Omental fat pad (tissue), 4 donors: ENCODE measurements at places on chromosomes 2 and 18. TPM values are rescaled to one million over a fixed set of nuclear protein-coding genes. Genes with fewer than 3 reads are reported as not detected.

DNA sequence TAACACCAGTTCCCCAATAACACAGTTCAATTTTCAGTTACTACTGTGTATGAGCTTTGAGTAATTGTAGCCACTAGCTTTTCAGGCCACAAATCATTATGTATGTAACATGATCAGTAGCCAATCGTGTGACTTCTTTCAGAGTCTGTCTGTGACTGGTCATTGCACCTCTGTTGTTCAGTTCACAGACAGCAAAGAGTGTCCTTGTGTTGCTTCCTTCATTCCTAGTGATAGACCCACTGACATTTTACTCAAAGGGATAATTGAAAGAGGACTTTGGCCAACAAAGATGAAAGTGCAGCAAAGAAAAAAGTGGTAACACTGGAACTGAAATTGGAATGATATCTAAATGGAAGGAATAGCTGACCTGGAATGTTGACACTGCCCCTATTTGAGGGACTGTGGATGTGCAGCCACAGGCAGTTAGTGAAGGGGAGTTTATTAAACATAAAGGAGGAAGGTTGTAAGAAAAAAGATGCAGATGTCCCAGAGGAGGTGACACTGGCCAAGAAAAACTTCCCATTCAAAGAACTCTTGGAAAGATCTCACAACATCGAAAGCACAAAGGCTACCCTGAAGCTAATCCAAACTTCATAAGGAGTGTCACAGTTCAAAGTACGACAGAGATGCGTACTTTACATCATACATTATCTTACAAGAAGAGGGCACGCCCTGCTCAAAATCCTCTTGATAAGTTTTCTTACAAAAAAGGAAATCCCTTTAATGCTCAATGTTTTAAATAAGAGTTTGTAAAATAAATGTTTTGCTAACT is 19.3 kb downstream of the TTC39C start:
- no peak for DNase-seq

DNA sequence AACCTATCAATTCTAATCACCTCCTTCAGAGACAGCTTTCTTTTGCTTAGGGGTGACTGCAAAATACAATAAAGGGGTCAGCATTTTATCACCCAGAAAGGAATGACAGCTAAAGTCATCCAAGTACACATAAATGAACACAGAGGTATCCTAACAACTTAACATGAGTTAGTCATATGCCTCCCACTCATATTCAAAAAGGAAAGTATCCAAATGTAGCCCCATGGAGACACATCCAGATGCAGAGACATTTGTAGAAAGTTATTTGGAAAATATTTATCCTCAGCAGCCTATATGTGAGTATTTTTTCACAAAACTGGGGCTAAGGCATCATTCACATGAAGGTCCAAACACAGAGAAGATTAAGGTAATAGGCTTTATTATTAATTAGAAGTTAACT is 1579.7 kb upstream of the SLC39A10 start:
- no peak for DNase-seq

- no peak for DNase-seq
Measured at GRCh38 chr18:79983793-79984192, 4.6 kb downstream of the TXNL4A start.

DNA sequence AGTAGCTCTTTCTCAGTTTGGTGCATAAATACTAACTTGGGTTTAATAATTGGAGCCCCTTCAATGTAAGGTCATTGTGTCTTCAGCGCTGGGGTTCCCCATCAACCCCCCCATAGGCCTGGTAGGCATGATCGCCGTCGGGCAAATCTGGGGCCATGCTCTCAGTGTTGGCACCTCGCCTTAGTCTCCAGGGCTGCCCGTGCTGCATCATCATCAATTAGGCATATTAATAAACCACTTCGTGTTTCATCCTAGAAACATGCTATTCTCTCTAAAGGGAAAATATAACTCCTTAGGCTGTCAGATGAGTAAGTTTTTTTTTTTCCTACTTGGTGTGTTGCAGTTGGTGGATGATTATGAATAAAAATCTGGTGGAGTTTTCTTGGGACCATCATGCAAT is 96.7 kb upstream of the IL1R2 start:
- no peak for DNase-seq

GRCh38 chr2:170235860-170236679 is 58.1 kb downstream of the MYO3B start:
- DNase-seq: no peak

GRCh38 chr2:62036761-62037250 is 131.3 kb downstream of the COMMD1 start:
- DNase-seq: no peak

GRCh38 chr2:223865907-223866508 is 28.6 kb upstream of the AP1S3 start:
- no peak for DNase-seq

DNA sequence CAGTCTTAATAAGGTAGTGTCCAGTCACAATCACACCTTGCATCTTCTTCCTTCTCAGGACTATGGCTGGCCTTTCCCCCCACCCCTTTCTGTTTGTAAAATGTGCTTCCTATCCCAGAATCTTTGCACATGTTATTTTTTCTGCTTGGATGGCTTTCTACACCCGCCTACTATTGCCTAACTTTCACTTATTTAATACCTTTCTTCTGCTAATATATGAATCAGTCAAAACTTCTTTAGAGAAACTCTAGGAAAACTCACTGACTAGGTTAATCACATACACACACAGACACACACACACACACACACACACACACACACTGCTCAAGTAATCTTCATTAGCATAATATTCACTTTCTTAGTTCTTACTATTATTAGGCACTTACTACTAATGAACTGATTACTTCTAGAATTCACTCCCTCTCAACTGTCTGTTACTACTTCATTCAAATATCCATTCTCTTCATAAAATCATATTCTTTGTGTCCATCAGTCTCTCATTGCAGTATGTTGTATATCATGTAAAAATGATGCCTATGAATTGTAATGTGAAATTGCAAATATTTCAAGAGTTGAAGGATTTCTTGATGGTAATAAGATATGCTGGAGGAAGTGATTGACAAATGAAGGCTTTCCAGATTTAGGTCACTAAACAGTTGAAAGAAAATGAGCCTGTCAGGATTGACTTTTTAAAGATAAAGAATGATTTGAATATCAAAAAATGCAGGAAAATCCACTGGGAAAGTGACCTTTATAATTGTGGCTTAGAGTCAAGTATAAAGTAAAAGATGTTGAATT is 51.2 kb downstream of the CLIP4 start:
- DNase-seq: no peak

DNA sequence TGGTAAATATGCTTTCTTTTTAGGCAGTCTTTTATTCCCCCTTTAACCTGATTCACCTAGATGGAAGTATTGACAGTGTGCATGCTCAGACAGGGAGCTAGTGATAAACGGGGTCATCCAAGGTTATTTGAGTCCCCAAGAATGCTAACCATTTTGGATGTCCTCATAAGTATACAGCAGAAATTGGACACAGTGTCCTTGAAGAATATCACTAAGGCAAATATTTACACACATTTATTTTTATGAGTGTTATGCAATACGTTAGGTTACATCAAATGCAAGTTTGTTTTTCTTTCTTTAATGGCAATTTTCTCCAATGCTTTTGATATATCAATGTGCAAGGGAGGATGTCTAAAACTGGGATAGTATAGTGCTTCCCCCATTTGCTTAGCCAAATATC is 23.6 kb downstream of the CNTNAP5 start:
- DNase-seq: no peak

- DNase-seq: no peak
Measured at GRCh38 chr2:50763776-50764175, 268.2 kb downstream of the NRXN1 start.

- no peak for DNase-seq
Measured at GRCh38 chr2:11473659-11474433, 7.9 kb upstream of the E2F6 start.

GRCh38 chr2:8457092-8457481 is 224.8 kb upstream of the ID2 start:
- no peak for DNase-seq

- no peak for DNase-seq
Measured at GRCh38 chr2:112118148-112118547, 20.0 kb upstream of the FBLN7 start.

GRCh38 chr2:158228943-158229508 is 127.3 kb downstream of the UPP2 start:
- DNase-seq: no peak

DNA sequence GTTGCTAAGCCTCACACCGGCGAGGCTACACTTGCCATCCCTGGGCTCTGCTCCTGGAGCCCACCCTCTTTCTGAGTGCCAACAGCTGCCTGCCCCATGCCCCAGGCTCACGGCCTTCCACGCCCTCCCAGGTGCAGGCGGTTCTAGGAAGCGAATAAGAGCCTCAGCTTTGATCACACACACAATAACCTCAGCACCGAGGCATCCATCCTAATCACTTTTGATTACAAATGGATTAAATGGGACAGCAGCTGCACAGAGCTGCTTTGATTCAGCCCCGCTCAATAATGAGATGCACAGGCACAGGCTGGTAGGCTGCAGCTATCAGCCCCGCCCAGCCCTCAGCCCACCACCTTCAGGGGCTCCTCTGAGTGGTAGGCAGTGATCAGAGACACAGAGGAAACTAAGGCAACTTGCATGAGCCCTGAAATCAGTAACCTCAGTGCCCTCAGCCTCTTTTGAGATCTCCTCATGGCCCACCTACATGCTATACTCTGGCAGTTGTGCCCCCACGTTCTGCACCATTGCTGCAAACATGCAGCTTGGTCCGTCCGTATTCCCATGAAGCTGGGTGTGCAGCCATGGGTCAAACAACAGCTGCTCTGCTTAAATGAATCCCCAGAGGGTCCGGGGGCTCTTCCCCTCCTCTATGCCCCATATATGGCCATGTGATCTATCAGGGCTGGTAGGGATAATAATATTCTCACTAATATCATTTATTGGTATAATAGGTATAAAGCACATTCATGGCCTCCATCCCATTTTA is 171.4 kb downstream of the SETBP1 start:
- no peak for DNase-seq

- no peak for DNase-seq
Measured at GRCh38 chr2:70999362-70999761, 4.7 kb upstream of the TEX261 start.

GRCh38 chr2:98487101-98487805 is 42.6 kb downstream of the INPP4A start:
- DNase-seq: no peak

DNA sequence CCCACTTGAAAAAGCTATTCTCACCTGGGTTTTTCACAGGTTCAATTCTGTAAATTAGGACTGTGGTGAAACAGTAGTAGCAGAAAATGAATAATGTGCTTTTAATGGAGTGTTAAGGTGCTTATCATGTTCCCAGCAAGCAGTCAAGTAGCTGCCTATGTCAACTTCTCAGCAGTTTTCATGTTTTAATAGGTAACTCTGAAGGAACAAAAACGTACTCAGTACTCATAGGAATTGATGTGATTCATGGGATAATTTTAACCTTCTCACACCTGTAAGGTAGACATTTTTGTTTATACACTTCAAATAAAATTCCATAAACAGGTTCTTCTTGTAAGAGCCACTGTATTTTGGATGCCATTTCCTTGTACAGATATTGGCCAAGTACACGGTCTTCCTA is 801.6 kb downstream of the MBD2 start:
- DNase-seq: no peak

- DNase-seq: no peak
Measured at GRCh38 chr2:233976087-233976486, 58.9 kb downstream of the TRPM8 start.

SRD5A2 gene
- not detected for total RNA-seq

CXCR1 gene
- 26.8 TPM for total RNA-seq

VIL1 gene
- total RNA-seq: not detected

CYS1 gene
- 0.63 TPM for total RNA-seq

LYPD6 gene
- total RNA-seq: 2.8 TPM

CCBE1 gene
- 30.2 TPM for total RNA-seq

LTBP1 gene
- 81.0 TPM for total RNA-seq
